Mammary epithelial cell (primary cell): ENCODE measurements at places on chromosomes 11 and 22.

DNA sequence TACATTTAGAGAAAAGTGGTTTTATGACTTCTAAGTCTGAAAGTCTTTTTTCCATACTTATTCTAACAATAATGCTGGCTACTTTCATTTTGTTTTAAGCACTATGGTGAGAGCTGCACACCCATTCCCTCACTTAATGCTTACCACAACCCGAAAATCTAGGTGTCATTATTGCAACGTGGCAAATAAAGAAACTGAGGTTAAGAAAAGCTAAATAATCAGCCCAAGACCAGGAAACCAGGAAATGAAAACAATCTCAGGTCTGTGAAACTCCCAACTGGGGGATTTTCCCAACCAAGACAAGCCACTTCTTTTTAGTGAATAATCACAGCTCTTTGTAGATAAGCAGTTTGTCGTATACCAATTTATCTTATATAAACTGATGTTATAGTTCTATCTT lies 126.3 kb downstream of the SLC1A2 start:
- no peak for DNase-seq

DNA sequence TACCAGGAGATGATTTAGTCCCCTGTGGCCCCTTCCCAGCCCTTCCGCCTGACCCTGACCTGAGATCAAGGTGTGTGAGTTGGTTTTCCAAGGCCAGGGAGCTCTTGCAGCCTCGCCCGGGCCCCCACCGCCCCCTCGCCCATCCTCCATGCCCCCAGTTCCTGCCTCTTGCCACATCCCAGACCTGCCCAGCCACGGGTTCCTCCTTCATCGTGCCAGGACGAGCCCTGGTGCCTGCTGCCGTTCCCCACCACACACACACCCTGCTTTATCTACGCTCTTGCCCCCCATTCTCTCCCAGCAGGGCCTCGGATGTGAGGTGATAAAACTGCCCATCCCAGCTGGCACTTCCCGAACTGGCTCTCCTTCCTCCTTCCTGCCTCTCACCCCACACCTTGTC lies 1.4 kb upstream of the LIF start:
- DNase-seq, result peak; percentile 22

GRCh38 chr11:134207538-134208239 lies 16.1 kb downstream of the NCAPD3 start:
- no peak for DNase-seq

DNA sequence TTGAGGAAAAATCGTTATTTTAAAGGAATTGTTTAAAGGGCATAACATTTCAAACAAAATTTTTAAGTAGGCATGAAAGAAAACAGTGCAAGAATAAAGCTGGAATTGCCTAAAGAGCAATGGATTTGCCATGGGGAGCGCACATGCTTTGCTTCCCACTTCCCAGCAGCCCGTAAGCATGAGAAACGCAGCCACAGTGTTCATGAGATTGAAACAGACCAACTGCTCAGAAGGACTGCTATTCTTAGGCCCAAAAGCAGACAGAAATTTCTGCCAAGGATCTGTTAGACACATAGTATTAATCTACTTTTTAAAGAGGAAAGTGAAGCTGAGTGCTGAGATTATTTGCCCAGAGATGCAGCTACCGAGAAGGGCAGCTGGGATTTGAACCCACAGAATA lies 34.2 kb upstream of the TSKU start:
- DNase-seq, result no peak

- DNase-seq, result no peak
Measured at GRCh38 chr11:62353841-62354240, 16.6 kb downstream of the ASRGL1 start.

DNA sequence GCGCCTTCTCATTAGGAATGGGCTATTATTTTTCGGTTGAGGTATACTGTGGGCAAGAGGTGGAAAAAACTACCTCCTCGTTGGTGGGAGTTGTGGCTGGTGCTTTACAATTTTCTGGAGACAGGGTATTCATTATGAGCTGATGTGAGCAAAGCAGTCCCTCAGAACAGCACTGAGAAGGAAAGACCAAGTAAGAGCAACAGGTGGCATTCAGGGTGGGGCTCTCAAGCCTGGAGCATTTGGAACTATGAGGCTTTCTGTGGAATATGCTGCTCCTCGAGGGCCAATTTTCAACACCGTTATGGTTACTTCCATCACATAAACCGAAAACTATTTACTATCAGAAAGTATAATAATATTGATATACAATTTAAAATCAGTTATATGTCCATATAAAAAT lies 3.7 kb downstream of the SNX19 start:
- DNase-seq, result no peak

DNA sequence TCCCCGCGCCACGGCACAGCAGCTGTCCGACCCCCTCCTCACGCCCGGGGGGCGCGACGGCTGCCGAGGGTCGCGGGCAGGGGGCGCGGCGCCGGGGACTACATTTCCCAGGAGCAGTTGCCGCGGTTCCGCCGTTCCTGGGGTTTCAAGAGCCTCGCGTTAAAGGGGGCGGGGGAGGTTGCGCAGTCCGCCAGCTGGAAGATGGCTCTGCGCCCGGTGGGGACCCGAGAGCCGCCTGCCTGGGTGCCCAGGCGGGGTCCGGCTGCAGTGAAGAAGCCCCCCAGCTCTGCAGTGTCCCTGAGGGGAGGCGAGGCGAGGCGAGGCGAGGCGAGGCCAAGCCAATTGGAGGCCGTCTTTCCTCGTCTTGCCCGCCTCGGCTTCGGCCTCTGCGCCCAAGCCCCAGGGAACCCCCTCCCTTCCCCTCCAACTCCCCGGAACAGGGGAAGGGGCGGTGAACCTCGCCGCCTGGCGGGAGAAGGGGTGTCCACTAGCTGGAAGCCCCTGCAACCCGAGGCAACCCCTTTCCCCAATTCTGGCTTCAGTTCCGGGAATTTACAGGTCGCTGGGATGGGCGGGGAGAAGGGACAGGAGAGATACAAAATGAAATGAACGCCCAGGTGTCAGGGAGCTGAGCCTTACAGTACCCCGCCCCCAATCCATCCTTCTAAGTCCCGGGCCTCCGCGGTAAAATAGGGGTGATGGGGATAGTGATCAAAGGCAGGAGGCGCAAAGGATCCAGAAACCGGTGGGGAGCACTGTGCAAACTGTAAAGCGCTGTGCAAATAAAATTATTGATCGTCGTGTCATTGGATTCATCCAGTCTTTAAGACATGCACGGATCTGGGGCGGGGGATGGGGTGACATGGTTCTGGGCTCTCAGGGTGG lies 5.2 kb upstream of the GCAT start:
- DNase-seq, result no peak

DNA sequence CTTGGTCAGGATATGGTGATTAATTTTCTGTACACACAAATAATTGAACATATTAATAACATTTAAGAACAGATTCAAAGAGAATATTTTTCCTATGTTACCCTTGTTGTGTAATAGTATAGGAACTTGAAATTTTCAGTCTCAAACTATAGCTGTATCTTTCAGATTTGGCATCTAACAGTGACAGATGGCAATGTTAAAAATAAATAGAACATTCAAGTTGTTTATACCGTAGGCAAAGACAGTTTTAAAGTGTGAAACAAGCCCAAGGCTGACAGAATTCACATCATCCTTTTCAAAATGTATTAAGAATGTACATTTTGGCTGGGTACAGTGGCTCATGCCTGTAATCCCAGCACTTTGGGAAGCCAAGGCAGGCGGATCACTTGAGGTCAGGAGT lies 92.6 kb upstream of the TP53AIP1 start:
- DNase-seq, result no peak

DNA sequence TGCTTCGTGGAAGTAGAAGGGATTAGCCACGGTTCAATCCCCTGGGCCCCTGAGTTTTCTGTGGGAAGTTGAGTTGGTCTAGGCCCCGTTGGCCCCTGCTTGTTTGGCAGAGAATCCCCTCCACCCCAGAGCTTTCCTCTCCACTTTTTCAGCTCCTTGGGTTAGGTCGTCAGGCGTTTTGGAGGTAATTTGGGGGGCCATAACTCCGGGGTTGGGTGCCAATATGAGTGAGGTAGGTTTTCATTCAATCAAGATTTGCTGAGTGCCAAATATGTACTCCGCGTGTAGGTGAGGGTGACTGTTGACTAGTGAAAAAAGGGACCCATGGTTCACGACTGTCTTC lies 590 bp downstream of the ATG13 start:
- no peak for DNase-seq

DNA sequence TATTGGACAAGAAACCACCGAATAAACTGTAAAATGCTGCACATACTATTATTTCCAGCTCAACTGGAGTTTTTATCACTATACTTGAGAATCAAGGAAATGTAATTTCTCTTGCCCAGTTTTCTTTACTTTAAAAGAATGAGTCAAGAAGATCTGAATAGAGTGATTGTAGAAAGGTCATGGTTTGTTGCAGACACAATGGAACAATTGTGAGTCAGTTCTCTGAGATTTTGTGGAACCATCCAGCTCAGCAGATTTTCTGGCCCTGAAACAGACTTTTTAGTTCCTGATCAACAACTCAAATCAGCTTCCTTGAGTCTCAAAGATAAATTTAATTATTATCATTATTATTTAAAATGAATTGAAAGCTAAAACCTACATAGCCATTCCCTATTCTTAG lies 1.3 kb downstream of the TCN1 start:
- DNase-seq, result peak; percentile 82

DNA sequence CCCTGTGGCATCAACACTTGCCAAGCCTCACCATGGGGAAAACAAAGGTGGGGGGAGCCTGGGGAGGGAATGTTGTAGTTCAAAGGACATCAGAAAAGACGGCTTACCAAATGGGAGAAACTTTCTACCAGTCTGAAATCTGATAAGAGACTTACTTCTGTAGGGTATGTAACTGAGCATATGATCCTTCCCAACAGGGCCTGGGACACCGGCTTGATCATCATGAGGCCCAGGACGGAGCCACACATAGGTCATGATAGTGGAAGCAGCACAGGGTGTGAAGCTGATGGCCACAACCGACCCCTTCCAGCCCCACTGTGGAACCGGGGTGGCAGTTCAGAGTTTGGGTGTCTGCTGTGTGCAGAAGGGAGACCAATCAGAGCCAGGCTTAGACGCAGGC lies 51.1 kb downstream of the MICAL3 start:
- no peak for DNase-seq

DNA sequence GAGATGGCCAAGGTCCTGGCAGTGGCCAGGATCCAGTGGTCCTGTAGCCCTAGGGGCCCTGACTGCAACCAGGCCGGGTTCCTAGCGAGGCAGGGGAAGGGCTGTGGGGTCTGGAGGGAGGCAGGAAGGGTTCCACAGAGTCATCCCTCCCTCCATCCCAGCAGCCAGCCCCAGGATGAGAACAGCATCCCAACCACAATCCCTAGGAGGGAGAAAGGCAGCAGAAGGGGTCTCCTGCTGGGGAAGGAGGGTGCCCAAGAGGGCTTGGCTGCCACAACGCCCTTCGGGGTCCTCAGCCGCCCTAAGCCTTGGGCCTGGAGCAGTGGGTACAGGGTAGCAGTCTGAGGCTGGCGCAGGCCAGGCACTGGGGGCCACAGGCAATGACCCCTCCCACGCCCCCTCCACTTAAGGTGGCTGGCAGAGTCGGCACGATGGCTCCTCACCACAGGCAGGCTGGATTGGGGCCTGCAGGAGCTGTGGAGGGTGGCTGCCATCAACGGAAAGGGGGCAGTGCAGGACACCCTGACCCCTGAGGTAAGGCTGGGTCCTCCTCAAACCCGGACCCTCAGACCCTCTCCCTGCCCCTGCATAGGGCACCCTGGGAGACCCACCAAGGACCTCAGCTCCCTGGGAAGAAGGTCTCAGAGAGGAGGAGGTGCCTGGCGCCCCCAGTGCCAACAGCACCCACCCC lies 7.2 kb downstream of the SLC22A12 start:
- DNase-seq, result no peak

GRCh38 chr11:66874232-66874631 lies 17.4 kb downstream of the LRFN4 start:
- no peak for DNase-seq

DNA sequence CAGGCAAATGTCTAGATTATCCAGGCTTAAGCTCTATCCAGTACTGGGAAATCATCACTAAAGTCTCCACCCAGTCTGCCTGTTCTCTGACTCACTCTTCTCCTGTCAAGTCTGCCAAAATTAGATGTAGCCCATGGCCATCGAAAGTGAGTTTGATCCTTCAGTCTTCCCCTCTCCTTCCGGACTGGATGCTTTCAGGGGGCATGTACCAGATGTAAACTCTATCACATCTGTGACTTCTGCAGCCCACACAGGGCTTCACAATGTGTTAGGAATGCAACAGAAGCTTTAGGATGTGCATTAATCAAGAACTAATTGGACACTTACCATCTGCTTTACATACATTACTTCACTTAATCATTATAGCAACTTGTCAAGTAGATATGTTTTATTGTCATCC lies 12.3 kb downstream of the ME3 start:
- peak; percentile 33 for DNase-seq

DNA sequence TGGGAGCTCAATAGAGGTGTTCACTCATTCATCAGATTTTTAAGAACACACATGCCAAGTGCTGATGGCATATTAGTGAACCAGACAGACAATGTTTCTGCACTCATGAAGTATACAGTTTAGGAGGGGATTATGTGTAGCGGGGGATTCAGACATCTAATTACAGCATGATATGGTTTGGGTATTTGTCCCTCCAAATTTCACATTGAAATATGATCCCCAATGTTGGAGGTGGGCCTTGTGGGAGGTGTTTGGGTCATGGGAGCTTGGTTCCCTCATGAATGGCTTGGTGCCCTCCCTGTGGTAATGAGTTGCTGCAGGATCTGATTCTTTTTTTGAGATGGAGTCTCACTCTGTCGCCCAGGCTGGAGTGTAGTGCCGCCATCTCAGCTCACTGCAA lies 8.9 kb upstream of the RAB3IL1 start:
- no peak for DNase-seq

DNA sequence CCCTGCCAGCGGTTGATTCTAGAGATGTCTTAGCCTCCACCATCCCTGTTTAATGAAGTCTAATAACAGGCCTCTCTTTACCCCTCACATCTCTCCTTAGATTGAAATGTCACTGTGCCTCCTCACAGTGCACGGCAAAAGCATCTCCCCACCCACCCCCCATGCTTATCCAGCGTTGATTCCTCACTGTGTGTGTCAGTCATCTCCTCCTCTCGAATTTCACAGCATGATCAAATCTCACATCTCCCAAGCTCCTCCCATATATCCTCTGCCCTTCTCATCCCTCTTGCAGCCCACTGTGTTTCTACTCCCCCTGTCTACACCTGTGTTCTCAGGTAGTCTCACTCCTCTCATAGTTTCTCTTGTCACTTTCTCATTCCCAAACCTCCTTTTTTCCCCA lies 84.6 kb downstream of the DBX1 start:
- DNase-seq, result no peak

DNA sequence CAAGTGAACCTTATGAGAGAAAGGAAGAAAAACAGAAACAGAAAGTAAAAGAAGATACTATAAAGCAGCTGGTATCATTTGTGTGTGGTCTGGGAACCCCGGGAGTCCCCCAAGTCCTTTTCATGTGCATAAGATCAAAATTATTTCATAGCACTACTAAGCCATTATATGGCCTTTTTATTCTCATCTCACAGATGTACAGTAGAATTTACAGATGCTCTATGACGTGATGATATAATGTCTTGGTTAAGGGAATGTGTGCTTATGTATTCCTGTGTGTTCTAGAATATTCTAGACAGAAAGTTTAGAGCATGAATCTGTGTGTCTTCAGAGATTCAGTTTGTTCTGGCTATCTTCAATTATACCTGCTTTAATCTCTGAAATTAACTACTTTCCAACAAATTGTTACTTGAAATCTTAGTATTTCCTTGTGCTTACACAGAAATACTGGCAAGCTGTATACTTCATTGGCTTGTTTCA lies 8.6 kb upstream of the TPP1 start:
- DNase-seq, result no peak

GRCh38 chr11:103730131-103730940 lies 306.1 kb upstream of the DDI1 start:
- peak; percentile 9 for DNase-seq

- no peak for DNase-seq
Measured at GRCh38 chr11:105334025-105334714, 194.6 kb upstream of the CARD18 start.

GRCh38 chr22:47987885-47988515 lies 1225.5 kb downstream of the TBC1D22A start:
- no peak for DNase-seq
